ENCODE measurements at places on chromosomes 1 and 21.
A peak's percentile ranks its signal among the peaks of the same experiment; 100 is the strongest.

DNA sequence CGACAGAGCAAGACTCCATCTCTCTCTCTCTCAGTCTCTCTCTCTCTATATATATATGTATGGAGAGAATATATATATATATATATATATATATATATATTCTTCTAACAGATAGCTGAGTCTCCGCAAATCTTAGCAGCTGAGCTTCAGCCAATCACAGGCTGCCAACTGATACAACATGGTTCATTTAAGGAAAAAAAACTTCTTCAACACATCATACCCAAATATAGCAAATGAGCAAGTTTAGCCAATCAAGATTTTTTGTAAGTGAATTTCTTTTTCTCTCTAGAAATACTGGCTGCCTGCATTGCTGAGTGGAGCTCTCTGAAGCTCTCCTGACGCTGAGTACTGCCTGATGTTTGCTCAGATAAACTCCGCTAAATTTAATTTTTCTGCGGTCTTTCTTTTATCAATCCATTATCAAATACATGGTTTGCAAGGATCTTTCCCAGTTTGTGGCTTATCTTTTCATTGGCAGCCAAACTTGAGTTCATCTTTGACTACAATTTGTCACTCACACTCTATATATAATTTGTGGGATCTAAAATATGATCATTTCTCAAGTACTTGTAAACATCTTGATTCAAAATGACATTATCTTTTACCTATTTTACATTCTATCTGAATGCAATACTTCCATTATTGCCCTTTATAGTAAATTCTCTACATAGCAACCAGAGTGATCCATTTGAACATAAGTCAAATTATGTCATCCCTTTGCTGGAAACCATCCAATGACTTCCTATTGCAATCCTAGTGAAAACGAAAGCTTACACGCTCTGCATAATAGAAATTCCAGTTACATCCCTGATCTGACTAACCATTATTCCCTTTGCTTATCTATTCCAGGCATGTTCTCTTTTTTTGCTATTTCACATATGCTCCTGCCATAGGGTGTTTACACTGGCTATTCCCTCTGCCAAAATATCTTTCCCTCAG, 2131.7 kb downstream of the MRPL39 start:
- no peak for DNase-seq

DNA sequence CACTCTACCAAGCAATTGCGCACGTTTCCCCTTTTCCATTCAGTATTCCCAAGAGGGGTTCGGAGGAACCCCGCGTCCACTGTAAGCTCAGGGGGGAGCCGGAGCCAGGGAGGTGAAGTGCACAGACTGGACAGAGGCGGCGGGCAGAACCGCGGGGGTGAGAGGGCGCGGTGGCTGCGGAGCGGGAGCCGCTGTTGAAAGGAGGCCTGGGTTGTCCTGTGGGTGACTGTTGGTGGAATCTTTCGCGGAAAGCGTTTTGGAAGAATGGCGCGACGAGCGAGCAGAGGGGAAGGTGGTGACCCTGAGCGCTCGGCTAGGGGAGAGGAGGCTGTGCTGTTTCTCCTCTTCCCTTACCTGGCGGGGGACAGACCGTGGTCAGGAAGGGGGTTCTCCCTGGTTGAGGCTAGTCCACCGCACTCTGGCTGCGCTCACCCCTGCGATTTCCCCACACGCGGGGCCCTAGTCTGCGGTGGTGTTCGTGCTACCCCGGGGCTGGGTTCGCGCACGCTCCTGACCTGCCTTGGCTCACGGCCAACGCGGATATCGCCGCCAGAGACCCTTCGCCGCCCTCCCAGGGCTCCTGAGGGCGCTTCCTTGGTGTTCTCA, 92.8 kb downstream of the PRKAB2 start:
- no peak for DNase-seq

- no peak for DNase-seq
Observed at GRCh38 chr1:26154750-26155149, 4.1 kb upstream of the FAM110D start.

GRCh38 chr1:161287482-161288054, 22.2 kb downstream of the MPZ start:
- DNase-seq = no peak

- DNase-seq = no peak
Observed at GRCh38 chr21:21046063-21046462, 47.9 kb downstream of the NCAM2 start.

DNA sequence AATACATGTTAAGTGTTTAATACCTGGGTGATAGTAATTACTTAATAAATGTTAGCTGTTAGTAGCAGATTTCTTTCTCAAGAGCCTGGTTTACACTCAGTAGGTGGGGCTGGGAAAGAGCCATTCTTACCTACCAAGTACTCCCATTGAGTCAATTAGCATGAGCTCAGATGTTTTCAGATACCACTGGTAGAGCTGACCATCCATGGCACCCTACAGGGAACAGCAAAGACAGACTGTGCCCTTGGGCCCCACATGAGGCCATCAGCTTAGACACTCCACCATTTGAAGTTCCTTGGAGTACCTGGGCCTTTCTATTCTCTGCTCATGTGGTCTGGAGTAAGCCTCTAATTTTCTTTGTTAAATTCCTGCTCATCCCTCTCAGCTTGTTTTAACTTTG, 179.3 kb downstream of the CACNA1E start:
- DNase-seq = no peak

- DNase-seq = no peak
Observed at GRCh38 chr1:36172983-36173382, 17.0 kb downstream of the MAP7D1 start.

DNA sequence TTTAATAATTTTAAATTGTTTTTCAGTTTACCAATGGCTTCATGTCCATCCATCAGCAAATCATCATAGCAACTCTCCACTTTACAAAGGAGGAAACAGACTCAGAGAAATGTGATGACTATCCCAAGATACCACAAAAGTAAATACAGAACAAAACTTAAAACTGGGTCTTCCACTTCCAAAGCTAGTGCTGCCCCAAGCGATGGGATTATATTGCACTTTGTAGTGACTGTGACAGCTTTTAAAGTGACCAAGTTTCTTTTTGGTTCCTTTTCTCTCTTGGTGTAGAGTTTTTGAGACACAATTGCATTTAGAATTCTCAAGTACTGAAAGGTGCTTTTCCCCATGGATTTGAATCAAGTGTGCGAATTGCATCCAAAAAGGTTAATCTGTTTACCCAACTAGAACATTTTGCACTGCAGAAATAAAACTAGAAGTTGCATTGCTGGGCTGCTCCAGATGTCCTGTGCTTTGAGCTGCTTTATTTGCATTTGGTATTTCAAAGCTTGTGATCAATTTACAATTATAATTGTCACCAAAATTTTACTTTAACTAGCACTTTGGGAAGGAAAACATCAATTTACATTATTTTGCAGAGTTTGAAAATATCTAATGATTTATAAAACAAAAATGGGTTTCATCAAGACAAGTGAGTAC, 320.2 kb downstream of the PDE4B start:
- no peak for DNase-seq

DNA sequence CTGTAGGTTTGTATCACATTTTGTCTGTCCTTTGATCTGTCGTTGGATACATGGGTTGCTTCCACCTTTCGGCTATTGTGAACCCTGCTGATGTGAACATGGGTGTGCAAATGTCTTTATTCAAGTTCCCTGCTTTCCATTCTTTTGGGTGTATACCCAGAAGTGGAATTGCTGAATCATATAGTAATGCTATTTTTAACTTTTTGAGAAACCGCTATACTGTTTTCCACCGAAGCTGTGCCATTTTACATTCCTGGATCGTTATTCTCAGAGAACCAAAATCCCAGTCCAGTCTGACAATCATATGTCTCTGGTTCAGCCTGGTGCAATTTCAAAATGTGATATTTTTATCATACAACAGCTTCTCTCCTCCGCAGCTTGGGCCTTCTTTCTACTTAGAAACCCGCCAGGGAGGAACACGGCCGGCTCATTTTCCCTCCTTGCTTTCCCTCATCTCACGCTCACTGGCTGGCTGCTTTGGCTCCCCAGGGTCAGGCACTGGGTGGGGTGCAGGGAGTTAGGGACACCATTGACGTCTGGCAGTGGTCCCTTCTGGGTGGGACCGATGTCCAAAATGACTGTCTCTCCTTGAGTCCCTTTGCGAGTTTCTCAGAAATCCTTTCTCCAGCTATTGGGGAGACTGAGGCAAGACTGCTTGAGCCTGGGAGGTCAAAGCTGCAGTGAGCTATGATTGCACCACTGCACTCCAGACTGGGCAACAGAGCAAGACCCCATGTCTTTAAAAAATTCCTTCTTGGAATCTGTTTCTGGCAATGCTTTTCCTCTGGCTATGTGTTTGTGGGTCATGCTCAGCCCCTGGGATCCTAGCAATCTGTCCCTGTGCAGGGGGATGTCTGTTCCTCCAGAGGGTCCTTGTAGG, 73.5 kb upstream of the AKT3 start:
- no peak for DNase-seq

- no peak for DNase-seq
Observed at GRCh38 chr1:98849969-98850636, 154.6 kb downstream of the PLPPR5 start.

DNA sequence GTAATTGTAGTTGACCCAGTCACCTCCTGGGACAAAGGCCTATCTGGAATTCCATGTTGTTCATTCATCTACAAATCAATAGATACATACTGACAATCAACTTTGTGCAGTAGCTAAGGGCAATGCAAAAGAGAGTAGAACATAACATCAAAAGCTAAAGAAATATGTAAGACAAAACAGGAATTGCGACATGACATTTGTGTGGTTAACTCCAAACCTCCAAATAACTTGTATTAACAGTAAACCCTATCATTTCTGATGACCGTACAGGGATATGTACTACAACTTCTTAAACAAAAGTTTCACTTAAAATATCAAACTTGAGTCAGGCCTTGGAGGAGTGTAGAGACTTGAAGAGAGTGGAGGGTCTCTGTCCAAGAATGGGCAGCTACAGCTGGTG, 317.6 kb downstream of the SPATA17 start:
- no peak for DNase-seq

- no peak for DNase-seq
Observed at GRCh38 chr1:199064971-199065370, 426.1 kb downstream of the PTPRC start.

GRCh38 chr1:1982379-1983232, 21.0 kb downstream of the CFAP74 start:
- DNase-seq = no peak

DNA sequence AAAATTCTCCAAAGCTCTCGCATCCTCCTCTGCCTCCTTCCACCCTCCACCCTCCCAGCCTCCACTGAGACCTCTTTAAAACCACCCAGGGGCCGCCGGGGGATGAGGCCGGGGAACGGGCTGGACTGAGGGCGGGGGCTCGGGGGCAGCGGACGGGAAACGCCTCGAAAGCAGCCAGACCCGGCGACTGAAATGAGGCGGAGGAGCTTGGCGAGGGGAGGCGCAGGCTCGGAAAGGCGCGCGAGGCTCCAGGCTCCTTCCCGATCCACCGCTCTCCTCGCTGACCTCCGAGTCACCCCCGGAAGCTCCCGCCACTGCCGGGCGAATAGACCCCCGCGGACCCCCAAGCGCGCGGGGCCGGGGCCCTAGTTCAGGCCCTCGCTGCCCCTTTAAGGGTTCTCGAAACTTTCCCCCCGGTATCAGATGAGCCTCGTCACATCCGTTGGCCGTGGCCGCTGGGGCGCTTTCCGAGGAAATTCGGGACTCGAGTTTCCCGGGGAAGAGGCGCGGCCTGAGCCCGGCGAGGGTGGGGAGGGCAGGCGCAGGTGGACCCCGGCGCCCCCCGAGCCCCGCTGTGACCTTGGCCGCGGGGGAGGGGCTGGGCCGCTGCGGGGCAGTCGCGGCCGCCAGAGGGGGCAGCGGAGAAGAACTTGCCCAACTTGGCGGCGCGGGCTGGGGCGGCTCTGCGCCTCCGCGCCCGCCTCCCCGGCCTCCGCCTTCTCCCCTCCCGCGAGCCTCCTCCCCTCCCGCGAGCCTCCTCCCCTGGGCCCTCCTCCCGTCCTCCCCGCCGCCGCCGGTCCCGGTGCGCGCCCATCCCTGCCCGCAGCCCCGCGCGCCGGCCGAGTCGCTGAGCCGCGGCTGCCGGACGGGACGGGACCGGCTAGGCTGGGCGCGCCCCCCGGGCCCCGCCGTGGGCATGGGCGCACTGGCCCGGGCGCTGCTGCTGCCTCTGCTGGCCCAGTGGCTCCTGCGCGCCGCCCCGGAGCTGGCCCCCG, at the start of gene BACE2:
Gene BACE2 (plus strand): TSS at position 813 of the 995 bp plus-strand sequence. CDS start 104 bp downstream, at position 917.
- peak; percentile 74 for DNase-seq

- no peak for DNase-seq
Observed at GRCh38 chr21:35932232-35932911, 128.0 kb downstream of the SETD4 start.

DNA sequence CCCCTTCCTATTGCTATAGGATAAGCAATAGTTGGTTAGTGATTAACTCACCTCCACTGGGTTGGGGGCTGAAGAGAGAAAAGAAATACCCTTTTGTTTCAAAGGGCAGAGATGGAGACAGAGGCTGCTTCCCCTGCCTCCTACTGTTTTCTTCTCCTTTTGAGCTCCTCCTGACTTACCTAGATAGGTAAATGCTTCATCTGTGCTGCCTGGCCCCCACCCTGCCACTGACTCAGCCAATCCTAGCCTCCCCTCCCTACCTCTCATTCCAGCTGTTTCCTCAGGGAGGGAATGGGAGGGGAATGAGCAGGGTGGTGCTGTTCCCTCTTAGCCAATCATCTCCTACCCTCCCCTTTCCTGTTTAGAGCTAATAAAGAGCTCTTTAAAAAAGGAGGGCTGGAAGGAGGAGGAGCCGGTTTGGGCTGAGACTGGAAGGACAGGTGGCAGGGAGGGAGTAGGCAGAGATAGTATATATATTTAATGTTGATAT, at the start of gene C1orf116:
Gene C1orf116 (minus strand): TSS at position 229 of the 490 bp plus-strand sequence. CDS start 5,158 bp downstream, outside the sequence.
- peak; percentile 95 for DNase-seq
